Muscle of leg (tissue), 16 donors: ENCODE measurements at places on chromosomes 3 and 15. TPM values are rescaled to one million over a fixed set of nuclear protein-coding genes. Genes with fewer than 3 reads are reported as not detected.
A peak's percentile ranks its signal among the peaks of the same experiment; 100 is the strongest.

DNA sequence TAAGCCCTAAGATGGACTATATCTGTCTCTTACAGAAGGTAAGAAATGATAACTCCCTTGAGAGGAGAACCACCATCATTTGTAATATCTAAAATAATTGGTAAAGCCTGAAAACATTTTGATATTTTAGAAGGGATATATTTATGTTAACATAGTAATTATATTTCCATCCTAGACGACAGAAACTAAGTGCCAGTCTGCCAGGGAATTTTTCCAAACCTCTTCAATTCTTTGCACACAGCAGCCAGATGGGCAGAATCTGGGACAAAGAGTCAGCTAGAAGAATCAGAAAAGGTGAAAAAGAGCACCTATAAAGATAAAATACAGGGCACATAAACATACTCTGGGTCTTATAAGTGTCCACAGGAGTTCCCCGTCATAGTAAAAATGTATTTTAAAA is 70.0 kb upstream of the CBLB start:
- peak; percentile 75 for DNase-seq

GRCh38 chr3:149688122-149688757 is 30.4 kb upstream of the WWTR1 start:
- DNase-seq = no peak

- no peak for DNase-seq
Measured at GRCh38 chr3:33855884-33856546, 57.6 kb downstream of the PDCD6IP start.

GRCh38 chr3:30353711-30354467 is 252.5 kb upstream of the TGFBR2 start:
- DNase-seq = no peak

- DNase-seq = no peak
Measured at GRCh38 chr3:126033765-126034164, 50.2 kb downstream of the SLC41A3 start.

DNA sequence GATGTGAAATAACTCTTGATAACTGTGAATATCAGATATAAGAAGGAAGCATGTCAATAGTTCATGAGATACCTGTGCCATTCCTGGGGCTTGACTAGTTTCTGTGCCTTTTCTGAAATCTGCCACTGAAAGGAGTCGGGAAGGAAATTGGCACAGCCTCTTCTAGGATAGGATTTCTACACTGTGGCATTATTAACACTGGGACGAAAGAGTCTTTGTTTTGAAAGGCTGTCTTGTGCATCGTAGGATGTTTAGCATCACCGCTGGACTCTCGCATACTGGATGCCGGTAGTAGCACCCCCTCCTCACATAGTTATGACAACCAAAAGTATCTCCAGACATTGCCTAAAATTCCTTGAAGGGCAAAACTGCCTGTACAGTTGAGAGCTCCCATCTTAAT is 77.9 kb upstream of the SAMMSON start:
- DNase-seq = no peak

GRCh38 chr3:125240496-125240895 is 27.9 kb upstream of the SLC12A8 start:
- DNase-seq = no peak

DNA sequence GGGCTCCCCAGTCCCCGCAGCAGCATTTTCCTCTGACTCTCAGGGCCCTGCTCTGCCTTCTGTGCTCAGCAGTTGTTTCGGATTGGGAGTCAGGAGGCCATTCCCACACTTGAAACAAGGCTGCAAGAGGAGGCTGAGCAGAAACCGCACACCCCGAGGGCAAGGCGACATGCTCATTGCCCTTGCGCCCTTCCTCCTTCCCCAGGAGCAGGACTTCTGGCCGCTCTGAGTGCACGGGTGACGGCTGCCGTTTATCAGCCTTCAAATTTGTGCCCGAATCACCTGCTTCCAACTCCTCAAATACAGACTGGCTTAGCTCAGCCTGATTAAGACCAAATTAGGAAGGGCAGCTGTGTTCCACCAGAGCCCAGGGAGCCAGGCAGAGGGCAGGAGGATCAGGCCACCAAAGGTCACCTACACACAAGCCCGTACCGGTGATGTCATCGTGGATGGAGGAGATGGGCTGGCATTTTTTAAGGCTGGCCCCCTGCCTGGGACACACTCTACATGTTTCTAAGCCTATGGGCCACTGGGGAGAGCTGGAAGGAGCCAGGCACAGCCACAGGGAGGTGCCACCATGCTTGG is 38.1 kb downstream of the TM2D3 start:
- DNase-seq = no peak

DNA sequence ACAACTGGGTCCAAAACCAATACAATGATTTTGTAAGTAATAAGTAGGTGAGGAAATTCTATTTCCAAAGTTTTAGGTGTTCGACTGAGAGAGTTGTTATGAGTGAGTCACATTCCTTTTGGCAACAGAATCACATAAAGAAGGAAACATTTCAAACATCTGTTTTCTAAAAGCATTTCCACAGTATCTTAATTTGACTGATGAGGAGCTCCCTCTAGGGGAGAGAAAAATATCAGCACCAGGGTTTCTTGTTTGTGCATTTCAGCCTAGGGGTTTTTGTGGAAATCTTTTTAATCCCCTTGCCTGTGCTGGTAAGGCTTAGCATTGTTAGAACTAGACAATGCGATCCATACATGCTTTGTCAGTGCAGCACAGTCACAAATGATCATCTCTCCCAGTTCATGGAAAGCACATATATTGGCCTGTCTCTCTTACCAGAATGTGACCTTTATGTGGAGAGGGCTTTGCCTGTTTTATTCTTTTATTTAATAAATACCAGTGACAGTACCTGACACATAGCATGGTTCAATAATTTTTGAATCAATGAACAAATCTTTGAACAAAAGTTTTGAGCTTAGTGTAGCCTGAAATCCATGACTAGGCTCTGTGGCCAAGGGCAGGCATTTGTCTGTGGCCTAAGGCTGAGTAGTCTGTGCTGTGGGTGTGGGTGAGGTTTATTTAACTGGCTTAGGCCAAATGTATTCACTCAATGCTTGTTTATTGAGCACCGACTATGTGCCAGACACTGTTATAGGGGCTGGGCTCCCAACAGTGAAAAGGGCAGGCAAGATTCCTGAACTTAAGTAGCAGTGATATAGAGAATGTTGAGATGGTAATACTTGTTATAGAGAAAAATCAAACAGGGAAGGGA is 21.1 kb upstream of the IQCF6 start:
- peak; percentile 90 for DNase-seq

- no peak for DNase-seq
Measured at GRCh38 chr3:174170248-174170647, 688.9 kb upstream of the NAALADL2 start.

DNA sequence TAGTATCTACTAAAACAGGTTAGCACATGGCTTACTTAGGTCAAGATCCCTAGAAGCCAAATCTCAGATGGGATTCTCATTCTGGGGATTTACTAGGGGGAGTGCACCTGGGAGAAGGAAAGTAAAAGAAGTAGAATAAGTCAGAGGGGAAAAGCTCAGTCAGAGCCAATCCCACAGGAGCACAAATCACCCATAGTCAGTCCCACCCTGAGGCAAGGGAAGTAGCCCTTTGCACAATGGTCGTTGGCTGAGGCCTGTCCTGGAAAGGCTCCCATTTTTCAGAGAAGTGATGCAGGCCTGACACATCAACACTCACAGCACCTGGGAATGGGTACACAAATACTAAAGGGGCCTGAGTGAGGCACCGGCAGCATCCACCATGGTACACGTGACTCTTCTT is 39.8 kb downstream of the SST start:
- no peak for DNase-seq

GRCh38 chr3:189236352-189236751 is 64.6 kb downstream of the TPRG1 start:
- DNase-seq = no peak

GRCh38 chr3:182370949-182371348 is 422.4 kb upstream of the ATP11B start:
- no peak for DNase-seq

- no peak for DNase-seq
Measured at GRCh38 chr3:115248274-115248673, 101.2 kb upstream of the ZBTB20 start.

GRCh38 chr15:31207246-31207645 is 105.7 kb upstream of the TRPM1 start:
- no peak for DNase-seq

DNA sequence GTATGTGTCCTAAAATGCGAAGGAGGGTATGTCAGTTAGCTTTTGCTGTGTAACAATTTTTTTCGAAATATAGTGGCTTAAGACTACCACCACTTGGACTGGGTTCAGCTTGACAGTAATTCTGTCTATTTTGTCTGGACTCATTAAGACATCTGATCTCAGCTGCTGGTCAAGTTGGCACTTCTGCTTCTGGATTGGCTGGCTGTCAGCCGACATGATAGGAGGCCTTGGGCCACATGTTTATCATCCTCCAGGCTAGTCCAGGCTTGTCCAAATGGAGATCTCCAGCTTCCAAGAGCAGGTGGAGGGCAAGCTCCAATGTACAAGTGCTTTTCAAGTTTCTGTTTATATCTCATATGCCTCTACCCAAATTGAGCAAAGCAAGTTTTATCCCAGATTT is 95.9 kb downstream of the GALK2 start:
- no peak for DNase-seq

GRCh38 chr15:91795235-91795634 is 58.3 kb upstream of the SLCO3A1 start:
- peak; percentile 67 for DNase-seq

- DNase-seq = peak; percentile 27
Measured at GRCh38 chr3:15007681-15008141, 57.4 kb downstream of the MRPS25 start.

DNA sequence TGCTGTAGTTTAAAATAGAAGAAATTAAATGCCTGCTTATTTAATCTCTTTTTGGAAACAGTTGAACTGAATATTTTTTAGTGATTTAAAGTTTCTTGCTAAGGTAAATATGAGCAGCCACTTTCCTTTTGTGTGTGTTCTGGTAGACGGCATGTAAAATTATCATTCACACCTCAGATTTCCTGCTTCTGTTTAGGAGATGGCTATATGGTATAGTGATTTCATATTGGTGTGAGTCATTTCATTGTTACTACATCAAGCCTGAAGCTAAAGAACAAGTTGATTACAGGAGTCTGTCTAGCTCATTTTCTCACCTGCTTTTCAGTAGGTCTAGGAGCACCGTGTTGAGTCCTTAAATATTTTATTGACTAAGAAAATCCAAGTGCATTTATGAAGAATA is 2.2 kb downstream of the LRCH3 start:
- no peak for DNase-seq

DNA sequence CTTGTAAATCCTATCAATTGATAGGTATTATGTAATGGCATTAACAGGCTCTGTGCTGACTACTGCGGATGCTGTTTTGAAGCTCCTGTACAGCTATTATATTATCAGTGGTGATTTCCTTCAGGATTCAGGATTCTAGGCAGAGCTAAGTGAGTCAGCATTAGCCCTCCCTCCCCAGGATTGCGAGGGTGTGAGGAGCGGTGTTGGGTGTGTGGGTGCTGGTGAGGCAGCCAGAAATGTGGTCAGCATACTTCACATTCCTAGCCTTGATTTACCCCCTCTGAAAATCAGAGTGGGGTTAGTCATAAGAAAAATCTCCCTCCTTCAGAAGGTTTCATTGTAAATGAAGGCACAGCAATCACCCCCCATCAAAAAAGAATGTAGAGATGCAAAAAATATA is 72.5 kb downstream of the SNTN start:
- no peak for DNase-seq

- no peak for DNase-seq
Measured at GRCh38 chr3:164779816-164780215, 298.5 kb downstream of the SI start.

DNA sequence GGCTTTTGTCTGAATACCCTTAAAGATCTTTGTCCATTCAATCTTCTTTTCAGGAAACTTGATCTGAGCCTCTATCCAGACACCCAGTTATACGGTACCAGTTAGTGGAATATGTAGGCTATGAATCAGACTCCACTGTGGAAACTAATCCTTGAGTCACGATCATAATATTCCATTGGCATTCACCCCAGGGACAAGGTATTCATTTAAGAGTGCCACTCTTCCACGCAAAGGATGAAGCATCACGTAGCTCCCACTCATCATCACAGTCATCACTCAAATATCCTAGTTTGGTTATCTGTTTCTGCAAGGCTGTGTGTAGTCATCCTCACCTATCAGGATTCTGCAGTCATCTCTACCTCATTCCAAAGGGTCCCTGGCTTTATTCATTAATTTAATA is 85.6 kb downstream of the NEDD4 start:
- DNase-seq = peak; percentile 24

GRCh38 chr3:142866841-142867631 is 21.8 kb downstream of the PCOLCE2 start:
- no peak for DNase-seq

GRCh38 chr3:195015021-195015420 is 255.9 kb downstream of the XXYLT1 start:
- DNase-seq = no peak

CHRFAM7A gene
- polyA plus RNA-seq = 2.4 TPM

BCHE gene
- 90.6 TPM for polyA plus RNA-seq

SMCO1 gene
- polyA plus RNA-seq = 1.2 TPM

CCR8 gene
- 0.10 TPM for polyA plus RNA-seq

KBTBD13 gene
- polyA plus RNA-seq = 1.8 TPM

TRIM71 gene
- 0.14 TPM for polyA plus RNA-seq

DUOX1 gene
- 1.4 TPM for polyA plus RNA-seq

CA12 gene
- 1.2 TPM for polyA plus RNA-seq

DOCK3 gene
- polyA plus RNA-seq = 0.23 TPM

SLC22A14 gene
- 0.13 TPM for polyA plus RNA-seq

CEMIP gene
- 3.0 TPM for polyA plus RNA-seq

MYLK gene
- 32.5 TPM for polyA plus RNA-seq

SEMA6D gene
- polyA plus RNA-seq = 38.7 TPM

CFAP92 gene
- 0.55 TPM for polyA plus RNA-seq

PIGZ gene
- polyA plus RNA-seq = 0.55 TPM

SLC24A5 gene
- polyA plus RNA-seq = 0.13 TPM

STOML1 gene
- 23.7 TPM for polyA plus RNA-seq

LRTM1 gene
- polyA plus RNA-seq = 86.2 TPM

CAPN3 gene
- polyA plus RNA-seq = 418 TPM

CHST14 gene
- 43.4 TPM for polyA plus RNA-seq

ARRDC4 gene
- 15.8 TPM for polyA plus RNA-seq

KCNMB3 gene
- 4.4 TPM for polyA plus RNA-seq
